ENCODE measurements at places on chromosomes 2 and 18. TPM values are rescaled to one million over a fixed set of nuclear protein-coding genes. Genes with fewer than 3 reads are reported as not detected.

TNS1 gene
- 3.0 TPM for total RNA-seq

CACNB4 gene
- total RNA-seq, result 0.73 TPM

EIPR1 gene
- 26.8 TPM for total RNA-seq

DPYSL5 gene
- not detected for total RNA-seq

PRSS56 gene
- total RNA-seq, result not detected

ERICH2 gene
- total RNA-seq, result not detected

RAB6C gene
- total RNA-seq, result not detected

GLI2 gene
- total RNA-seq, result not detected

CNTNAP5 gene
- total RNA-seq, result not detected

DNA sequence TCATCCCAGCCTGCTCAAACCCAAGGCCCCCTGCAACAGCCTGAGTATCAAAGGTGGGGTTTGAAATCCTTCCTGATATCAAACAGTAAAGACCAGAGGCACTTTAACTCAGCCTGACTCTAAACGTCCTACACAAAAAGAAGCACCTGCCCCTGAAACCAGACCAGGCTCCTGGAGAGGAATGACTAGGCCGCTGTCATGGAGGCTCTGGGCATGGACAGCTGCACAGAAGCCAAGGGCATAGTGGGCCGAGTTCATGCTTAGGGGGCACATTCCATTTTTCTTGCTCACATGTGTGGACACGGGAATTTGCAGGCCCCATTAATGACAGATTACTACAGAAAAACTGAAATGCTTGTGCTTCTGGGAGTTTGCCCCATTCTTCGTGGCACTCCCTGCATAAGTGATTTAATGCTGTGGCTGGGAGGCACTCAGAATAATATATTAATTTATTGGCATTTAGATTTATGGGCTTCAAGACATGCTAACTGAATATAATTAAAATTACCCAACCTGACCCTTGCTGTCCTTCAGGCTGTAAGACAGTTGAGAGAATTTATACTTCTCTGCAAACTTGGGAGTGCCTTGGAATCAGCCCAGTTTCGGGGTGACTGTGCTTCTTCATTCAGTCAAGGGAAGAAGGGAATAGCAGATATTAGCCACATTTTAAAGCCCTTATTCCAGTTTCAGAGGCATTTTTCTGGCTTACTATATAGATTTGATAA lies 105.5 kb downstream of the GYPC start:
- DNase-seq, result no peak

- no peak for DNase-seq
These were observed 326.2 kb upstream of the MEX3C start for GRCh38 chr18:51523671-51524070.

DNA sequence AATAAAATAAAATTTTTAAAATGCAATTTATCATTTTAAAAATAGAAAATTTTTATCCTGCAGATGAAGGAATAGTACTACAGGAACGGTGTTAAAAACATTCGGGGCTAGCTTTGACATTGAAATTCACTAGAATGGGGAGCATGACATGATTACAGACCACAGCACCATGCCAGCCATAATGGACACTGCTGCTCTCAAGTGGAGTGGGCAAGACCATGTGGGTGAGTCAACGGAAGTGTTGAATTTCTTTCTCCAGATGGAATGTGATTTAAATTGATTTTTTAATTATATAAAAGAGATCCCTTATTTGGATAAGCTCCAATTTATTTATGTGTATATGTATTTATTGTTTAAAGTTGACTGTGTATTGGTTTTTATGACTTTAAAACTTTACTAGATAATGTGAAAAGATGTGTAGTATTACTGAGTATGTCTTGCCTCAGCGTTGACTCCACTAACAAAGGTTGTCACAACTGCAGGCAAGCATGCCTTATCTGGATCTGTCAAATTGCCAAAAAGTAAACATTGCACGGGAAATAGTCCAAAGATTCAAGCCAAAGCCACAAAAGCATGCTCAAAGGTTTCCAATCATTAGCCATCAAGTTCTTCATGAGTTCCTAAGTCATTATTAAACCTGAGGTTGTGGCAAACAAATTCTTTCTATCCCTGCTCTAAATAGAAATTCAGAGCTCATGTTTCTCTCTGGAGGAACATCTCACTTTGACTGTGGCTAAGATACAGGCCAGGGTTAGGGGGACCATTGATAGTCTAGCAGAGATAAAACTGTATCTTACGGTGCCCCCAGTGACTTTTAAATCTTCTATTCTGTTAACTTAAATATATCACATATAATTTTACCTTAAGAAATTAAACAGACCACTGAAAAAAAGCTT lies 536.9 kb downstream of the TMX3 start:
- DNase-seq, result no peak

DNA sequence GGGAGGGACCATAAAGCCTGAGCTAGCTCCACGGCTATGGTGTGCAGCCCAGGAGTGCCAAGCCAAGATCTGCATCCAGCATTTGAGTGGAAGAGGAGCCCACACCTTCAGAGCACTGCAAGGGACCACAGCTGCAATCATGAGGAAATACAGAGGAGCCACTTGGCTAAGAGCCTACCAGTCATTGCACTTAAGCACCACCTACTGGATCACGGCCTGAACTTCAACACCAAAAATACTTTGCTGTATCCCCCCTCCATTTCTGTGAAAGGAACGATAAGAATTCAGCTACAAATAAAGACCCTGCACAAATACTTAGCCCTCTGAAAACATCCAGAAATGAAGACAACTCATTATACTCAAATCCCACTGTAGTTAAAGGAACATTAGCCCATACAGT lies 545.3 kb downstream of the TSN start:
- DNase-seq, result no peak

DNA sequence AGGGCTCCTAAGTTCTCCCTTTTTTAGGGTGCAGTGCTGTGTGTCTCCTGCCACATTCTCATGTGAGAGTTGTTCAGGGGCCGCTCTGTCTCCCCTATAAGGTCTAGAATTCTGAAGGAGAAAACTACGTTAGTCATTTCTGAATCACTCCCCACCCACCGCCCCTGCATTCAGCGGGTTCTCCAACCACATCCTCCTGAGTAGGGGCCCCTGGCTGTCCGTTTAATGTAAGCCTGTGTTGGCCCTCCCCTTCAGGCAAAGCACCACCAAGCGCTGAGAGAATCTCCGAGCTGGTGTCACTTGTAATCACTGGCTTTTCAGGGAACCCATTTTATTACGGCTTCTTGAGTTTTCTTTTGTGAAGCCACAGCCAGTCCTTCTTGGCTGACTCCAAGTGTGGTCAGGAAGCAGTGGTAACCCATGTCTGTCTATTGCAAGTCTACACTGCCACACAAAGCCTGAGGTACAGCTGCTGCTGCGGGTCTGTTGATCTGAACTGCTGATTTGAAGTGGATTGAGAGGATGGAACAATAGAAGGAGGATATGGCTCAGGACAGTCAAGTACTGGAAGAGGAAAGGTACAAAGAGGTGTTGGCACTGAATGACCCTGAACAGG lies 16.9 kb downstream of the LCT start:
- peak; percentile 20 for DNase-seq

DNA sequence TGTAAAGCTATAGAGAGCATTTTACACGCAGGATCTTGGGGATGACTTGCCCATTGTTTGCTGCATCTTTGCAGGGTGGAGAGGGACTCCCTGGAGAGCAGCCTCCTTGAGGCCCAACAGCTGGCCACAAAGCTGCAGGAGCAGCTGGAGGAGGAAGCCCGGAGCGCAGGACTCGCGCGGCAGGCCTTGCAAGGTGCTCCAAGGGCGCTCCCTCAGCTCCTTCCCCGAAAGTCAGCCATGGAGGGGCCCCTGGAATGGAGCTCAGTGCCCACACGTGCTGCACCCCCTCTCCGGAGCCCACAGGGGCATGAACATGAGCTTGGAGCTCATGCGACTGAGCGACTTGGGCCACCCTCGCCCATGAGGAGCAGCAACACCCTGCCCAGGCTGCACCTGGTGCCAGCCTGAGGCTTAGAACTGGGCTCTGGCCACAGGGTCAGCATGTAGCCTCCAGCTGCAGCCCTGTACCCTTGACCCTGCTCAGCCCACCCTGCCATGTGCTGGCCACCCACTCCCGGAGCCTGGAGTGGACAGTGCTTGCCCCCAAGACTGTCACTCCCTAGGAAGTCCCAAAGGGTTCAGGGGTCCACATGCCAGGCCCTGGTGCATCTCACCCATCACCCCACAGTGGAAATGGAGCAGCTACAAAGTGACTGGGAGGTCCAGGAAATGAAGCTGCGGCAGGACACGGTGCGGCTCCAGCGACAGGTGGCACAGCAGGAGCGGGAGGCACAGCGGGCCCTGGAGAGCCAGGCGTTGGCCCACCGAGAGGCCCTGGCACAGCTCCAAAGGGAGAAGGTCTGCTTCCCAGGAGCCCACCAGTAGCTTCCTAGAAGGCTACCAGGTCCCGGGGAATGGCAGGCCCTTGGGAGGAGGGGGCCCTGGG lies 43.0 kb downstream of the CROCC2 start:
- DNase-seq, result no peak

DNA sequence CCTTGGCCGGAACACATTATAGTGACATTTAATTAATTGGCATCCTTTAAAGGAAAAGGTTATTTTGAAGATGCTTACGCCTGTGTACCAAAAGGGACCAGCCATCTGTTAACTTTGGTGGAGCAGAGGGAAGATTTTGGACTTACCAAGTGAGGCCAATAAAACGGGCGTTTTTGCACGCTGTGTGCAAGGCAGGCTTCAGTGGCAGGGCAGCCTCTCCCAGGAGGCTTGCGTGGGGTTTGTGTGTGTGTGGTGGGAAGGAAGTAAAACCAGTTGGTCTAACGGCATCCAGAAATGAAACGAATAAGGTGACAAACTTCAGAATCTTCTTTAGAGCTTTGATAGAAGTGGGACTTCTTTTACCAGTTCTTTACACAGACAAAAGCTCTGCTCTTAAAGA lies 191.7 kb downstream of the PRKCE start:
- no peak for DNase-seq

- DNase-seq, result no peak
These were observed 26.9 kb downstream of the GALM start for GRCh38 chr2:38692636-38693318.

DNA sequence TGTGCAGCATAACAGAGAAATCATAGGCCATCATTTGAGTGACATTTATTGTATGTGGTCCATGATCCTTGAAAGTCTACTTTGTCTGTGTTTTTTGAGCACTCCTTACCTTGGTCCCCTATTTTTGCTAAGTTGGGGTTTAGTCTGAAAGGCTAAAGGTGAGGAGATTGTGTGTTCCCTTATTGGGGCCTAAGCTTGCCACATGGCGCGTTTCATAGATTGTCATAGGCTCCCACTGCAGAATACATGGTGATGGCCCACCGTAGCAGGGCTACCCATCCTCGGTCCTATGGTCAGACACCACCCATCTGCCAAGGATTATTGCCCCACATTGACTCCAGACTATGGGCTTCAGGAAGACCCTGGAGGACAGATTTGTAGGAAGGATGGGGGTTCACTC lies 117.0 kb upstream of the ZSWIM2 start:
- no peak for DNase-seq

DNA sequence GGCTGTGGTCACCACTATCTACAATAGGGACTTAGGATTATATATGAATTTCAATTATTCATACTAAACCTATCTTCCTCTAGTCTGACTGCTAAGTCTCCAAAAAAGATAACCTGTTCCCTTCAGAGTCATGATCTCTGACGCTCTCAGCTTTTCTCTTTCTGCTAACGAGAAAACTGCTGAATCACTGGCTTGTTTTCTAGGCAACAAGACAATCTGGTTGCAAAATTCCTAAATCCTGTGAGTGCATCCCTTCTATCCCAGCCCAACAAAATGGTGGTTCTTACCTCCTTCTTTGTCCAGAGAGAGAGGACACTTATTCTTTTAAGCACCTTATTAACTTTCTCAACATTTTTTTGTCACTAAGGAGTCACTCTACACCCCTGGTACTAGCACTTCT lies 312.3 kb upstream of the PKDCC start:
- DNase-seq, result no peak

GRCh38 chr2:96407041-96407918 lies 71.7 kb downstream of the NCAPH start:
- peak; percentile 50 for DNase-seq

DNA sequence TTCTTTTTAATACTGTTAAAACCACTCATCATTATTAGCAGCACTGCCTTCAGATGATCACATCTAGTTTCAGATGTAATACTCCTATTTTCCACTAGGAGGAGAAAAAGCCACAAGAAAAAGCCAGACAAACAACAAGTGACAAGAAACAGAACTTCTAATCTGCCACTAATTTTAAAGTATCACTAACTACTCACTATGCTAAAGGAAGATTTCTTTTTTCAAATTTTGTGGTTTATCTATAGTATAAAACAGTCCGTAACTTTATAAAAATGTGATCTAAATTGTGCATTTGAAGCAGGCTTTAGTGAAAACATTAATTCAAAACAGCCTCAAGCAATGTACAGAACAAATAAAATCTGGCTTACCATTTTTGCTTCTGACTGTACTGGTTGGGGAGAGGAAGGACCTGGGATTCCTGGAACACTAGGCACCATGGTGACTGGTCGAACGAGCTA lies 56.8 kb downstream of the ATF2 start:
- DNase-seq, result no peak

DNA sequence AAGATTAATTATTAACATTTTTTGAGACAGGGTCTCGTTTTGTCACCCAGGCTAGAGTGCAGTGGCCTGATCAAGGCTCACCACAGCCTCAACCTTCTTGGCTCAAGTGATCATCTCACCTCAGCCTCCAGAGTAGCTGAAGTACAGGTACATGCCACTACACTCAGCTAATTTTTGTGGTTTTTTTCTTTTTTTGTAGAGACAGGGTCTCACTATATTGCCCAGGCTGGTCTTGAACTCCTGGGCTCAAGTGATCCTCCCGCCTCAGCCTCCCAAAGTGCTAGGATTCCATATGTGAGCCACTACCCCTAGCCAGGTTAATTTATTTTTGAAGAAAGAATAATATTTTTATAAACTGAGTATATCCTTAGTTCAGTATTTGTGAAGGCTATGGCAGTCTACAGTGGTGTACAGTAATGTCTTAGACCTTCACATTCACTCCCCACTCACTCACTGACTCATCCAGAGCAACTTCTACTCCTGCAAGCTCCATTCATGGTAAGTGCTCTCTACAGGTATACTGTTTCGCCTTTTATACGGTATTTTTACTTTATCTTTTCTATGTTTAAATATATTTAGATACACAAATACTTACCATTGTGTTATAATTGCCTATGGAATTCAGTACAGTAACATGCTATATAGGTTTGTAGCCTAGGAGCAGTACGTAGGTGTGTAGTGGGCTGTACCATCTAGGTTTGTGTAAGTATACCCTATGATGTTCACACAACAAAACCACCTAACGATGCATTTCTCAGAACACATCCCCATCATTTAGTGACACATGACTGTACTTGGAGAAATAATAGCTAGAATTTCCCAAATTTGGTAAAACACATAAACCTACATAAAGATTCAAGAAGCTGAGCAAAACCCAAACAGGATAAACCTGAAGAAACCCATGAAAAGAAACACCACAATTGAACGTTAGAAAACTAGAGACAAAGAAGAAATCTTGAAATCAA lies 38.6 kb downstream of the MGAT4A start:
- DNase-seq, result no peak

All from natural killer cell (primary cell).